ENCODE measurements at places on chromosomes 6 and 20.

- no peak for DNase-seq
Observed at GRCh38 chr6:168121303-168121665, 42.3 kb upstream of the FRMD1 start.

DNA sequence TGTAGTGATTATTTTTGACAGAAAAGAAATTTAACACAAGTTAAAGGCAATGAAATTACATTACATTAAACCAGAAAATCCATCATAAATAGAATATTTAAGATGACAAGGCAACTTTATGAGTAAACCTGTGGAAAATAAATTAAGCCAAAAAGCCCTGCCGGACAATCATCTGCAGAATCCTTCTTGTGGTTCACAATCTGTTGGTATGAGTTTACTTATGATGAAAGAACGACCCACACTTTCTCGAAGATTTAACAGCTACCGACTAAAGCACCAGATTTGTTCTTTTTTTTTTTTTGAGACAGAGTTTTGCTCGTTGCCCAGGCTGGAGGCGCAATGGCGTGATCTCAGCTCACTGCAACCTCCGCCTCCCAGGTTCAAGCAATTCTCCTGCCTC lies 21.4 kb downstream of the HDAC2 start:
- no peak for DNase-seq

GRCh38 chr6:81816380-81816779 lies 63.9 kb upstream of the TENT5A start:
- DNase-seq = no peak

DNA sequence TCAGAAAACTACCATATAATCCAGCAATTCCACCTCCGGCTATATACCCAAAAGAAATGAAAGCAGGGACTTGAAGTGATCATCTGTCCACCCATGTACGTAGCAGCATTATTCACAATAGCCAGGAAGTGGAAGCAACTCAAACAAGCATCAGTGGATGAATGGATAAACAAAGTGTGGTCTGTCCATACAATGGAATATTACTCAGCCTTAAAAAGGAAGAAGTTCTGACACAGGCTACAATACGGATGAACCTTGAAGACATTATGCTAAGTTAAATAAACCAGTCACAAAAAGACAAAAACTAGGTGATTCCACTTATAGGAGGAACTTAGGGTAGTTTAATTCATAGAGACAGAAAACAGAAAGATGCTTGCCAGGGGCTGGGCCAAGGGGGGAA lies 76.5 kb downstream of the ATP9A start:
- no peak for DNase-seq

- DNase-seq = no peak
Observed at GRCh38 chr20:58660855-58661597, 9.9 kb downstream of the STX16 start.

DNA sequence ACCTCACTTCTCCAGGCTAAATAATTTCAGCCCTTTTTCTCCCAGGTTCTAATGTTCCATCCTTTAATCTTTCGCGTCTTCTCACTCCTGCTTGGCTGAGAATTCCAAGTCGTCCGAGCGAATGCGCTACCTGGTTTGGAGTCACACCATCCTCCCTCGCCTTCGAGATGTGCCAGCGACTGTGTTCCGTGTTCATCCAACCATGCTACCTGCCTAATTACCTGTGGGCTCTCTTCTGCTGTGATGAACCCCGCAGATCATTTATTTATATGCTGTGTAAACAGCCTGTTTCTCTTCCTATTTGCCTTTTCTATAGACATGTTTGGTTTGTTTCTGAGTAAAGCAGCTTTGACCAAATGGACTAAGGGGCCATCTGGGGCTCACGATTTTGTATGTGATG lies 83.5 kb upstream of the TMEM181 start:
- peak; percentile 50 for DNase-seq

GRCh38 chr20:57749131-57749690 lies 39.4 kb upstream of the PMEPA1 start:
- DNase-seq = no peak

DNA sequence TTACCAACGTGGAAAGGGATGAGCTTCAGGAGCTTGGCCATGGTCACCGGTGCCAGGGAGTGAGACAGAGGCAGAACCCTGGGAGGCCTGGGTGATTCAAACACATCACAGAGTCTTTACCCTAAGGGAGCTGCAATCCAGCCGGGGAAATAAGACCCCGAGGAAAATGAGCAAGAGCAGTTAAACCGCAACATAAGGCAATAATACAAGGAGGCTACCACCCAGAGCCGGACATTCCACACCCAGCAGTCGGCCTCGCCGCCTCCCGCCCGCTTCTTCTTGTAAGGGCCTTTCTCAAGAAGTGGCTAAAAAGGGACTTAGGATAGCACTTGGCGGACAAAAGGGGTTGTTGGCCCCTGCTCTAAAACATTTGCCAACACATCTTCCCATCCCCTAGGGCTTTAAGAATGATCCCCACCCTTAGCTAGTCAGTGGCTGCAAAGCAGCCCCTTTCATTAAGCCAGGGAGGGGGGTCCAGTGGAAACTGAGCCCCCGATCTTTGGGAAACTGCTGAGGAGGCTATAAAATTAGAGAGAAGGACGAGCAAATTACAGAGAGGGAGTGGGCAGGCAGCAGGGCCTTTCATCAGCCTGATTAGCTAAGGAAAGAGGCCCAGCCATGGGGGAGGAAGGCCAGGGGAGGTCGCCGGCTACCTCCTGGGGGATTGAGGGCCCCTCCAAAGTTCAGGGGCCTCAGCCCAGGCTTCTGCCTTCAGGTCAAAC lies 34.3 kb downstream of the SNX5 start:
- no peak for DNase-seq

DNA sequence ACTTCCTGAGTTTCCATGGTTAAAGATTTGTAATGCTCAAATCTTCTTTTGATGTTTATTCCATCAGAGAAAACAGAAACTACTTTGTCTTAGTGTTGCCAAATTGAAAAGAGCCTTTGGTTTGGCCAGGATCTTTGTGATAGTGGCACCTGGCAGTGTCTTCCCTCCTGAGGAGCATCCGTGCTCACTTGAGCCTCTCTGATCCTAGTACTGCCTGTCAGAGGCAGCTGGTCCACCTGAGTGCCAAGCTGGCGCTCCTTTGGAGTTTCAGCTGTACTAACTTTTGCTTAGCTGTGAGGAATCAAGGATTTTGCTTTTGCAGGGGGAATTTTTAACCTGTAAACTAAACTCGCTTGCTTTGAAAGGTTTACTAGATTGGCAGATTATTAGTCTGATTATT lies 61.4 kb downstream of the SCAND1 start:
- no peak for DNase-seq

GRCh38 chr6:145704143-145704781 lies 31.1 kb downstream of the EPM2A start:
- no peak for DNase-seq

DNA sequence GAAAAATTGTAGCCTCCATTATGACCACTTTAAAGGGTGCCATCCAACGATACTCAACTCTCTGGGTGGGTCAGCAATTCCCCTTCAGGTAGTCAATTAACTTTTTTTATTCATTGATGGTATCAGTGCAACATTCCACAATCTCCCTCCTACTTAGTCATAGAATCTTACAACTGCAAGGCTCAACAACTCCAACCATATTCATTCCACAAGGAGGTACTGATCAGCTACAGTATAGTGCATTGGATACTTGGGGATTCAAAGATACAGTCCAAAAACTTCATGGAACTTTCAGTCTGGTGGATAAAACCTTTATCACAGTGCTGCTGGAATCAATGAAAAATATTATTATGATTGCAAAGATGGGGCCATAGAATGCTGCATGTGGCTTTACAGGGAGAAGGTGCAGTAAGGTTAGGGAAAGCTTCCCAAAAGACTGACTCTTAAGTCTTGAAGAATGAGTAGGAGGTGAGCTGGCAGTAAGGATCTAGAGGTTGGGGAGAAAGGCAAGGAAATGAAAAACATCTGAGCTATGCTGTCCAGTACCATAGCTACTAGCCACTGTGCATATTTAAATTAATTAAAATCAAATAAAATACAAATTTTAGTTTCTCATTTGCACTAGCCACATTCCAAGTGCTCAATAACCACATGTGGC lies 314.7 kb upstream of the PRDM1 start:
- no peak for DNase-seq

GRCh38 chr20:52895701-52896100 lies 76.5 kb upstream of the TSHZ2 start:
- DNase-seq = no peak

GRCh38 chr6:113248532-113248931 lies 608.6 kb upstream of the MARCKS start:
- DNase-seq = no peak

DNA sequence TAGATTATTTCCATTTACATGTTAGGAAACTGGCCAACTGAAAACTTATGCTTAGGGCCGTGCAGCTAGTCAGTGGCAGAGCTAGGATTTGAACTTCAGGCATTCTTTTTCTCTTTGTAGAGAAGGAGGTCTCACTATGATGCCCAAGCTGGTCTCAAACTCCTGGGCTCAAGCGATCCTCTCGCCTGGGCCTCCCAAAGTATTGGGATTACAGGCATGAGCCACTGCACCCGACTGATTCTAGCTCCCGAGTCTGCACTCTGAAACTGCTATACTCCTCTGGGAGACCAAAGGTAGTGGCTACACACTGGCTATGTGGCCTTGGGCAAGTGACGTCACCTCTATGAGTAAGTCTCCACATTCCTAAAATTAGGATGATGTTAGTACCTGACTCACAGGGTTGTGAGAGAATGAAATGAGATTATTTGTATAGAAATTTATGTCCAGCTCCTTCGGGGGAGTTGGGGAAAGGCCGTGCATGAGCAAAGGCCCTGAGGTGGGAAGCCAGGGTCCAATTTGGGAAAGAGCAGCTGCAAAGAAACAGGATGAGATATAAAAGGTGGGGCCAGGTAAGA lies 6.4 kb downstream of the PLTP start:
- DNase-seq = no peak

DNA sequence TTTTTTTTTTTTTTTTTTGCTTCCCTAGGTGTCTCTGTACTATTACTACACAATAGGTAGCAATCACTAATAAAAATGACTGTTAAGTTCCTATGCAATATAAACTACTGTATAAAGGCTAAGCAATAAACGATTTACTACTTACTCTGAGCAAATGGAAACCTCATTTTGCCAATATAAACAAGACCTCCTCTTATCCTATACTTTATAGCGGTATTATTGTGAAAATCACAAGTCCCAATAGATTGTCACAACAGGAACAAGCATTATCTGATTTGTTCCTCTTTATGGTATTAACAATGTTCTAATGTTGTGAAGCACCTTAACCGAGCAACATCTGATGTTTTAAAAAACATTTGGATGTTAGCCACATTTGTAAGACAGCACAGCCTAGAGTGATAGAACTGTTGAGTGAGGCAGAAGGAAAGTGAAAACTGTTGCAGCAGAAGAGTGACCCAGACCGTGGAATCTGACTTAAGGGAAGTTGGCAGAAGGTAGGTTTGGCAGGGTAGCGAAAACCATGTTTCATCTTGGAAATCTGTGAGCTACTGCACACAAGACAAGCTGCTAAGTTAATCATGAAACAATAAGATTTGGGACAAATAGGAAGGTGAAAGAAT lies 94.2 kb downstream of the MYLK4 start:
- DNase-seq = no peak

DNA sequence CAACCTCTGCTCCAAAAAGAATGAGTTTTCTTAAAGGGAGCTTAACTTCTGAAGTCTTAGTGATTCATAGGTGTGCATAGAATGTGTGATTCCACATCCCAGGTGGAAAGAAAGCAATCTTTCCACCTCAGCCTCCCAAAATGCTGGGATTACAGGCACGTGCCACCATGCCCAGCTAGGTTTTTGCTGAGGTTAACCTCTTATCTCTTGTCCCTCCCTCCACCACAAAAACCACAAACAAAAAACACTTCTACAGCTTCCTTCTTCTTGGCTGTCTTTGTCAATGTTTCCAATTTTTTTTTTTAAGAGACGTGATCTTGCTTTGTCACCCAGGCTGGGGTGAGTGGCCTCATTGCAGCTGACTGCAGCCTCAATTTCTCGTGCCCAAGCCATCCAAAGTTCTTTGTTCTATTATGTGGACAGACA lies 8.1 kb upstream of the CSE1L start:
- no peak for DNase-seq

DNA sequence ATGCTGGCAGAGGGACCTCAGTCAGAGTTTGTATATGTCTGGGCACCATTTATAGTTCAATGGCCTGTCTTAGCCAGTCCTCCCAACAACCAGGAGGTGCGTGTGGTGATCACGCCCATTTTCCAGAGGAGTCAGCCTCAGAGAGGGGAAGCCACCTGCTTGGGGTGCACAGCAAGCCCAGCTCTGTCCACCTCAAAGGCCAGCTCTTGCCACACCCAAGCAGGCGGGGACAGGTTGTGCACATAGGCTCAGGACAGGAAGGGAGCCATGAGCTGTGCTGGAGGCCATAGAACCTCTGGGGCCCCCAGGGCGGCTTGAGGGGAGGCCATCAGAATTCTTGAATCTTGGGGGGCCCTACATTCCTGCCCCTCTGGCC lies 61.2 kb downstream of the DLGAP4 start:
- no peak for DNase-seq

- DNase-seq = peak; percentile 4
Observed at GRCh38 chr6:159720708-159721107, 6.6 kb upstream of the WTAP start.

DNA sequence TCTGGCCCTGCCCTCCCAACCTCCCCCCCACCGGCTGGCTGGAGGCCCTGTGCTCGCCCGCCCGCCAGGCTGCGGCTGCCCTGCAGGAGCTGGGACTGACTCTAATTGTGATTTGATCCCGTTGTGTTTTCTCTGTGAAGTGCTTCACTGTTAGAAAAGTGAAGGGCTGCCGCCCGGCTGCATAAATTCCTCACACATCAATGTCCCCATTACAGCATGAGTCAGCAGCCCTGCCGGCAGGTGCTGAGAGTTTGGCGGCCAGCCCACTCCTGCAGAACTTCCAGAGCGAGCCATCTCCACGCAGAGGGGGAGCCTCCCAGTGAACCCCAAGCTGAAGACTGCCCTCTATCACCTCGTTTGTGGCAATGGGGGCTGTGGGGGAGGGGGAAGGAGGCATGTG lies 137.9 kb downstream of the DLL1 start:
- DNase-seq = no peak

DNA sequence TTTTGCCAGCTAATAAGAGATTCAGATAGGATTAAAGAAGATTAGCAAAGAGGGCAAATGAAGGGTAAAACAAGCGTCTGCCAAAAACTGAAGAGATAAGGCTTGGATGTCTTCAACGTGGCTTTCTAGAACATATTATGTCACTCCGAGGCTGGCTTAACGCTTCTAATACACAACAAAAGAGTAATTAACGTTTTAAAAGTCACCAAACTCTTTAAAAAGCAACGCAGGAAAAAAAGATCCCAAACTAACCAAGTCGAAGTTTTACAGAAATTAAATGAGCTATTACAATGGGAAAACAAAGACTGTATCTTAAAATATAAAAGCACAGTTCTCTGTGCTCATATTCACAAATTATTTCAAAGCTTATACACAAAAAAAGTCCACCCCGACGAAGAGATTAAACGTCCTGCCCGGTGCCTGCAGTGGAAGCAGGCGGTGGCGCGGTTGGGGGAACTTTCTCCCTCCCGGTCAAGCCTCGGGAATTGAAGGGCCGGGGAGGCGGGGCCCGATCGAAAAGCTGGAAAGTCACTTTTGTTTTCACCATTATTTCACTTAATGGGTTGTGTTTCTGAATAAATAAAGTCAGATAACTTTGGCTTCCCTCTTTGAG lies 1.2 kb downstream of the MAK start:
- DNase-seq = no peak

All from NCI-H1930 (cell line).